ENCODE measurements at places on chromosomes 1 and 21. TPM values are rescaled to one million over a fixed set of nuclear protein-coding genes. Genes with fewer than 3 reads are reported as not detected.

GRCh38 chr1:63774617-63775417, 1.0 kb downstream of the ROR1 start:
- DNase-seq: peak; percentile 51

Gene UBASH3A
- total RNA-seq: not detected

Gene NECTIN4
- total RNA-seq: 0.26 TPM

Gene RIPK4
- not detected for total RNA-seq

- DNase-seq: peak; percentile 61
Measured at GRCh38 chr1:26602378-26602959, 72.9 kb downstream of the RPS6KA1 start.

GRCh38 chr1:27570784-27571183, 33.2 kb downstream of the AHDC1 start:
- no peak for DNase-seq

- DNase-seq: no peak
Measured at GRCh38 chr1:70979313-70979712, 68.3 kb downstream of the PTGER3 start.

- no peak for DNase-seq
Measured at GRCh38 chr1:204340081-204340889, 19.4 kb downstream of the PLEKHA6 start.

GRCh38 chr1:160370561-160371345, 3.9 kb downstream of the NHLH1 start:
- DNase-seq: no peak

- no peak for DNase-seq
Measured at GRCh38 chr1:24555591-24556413, at the start of gene NCMAP. NCMAP (plus strand) TSS chr1:24556087; CDS start chr1:24595431, 39,344 bp downstream.
